HT1080 (cell line): ENCODE measurements at places on chromosomes 11 and 22. TPM values are rescaled to one million over a fixed set of nuclear protein-coding genes. Genes with fewer than 3 reads are reported as not detected.

DNA sequence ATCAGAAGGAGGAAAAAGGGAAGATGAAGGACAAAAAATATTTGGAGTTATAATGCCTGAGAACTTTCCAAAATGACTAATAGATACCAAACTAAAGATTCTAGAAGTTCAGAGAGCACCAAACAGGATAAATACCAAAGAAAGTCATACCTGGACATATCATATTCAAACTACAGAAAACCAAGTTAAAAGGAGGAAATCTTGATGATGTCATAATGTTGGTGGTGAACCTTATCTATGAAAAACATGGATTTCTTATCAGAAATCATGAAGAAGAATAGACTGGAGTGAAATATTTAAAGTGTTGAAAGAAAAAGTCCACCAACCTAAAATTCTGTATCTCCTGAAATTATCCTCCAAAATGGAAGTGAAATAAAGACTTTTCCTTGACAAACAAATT, 389.2 kb downstream of the JRKL start:
- DNase-seq: no peak

GRCh38 chr11:95308512-95309035, 77.6 kb upstream of the SESN3 start:
- DNase-seq: peak; percentile 3

DNA sequence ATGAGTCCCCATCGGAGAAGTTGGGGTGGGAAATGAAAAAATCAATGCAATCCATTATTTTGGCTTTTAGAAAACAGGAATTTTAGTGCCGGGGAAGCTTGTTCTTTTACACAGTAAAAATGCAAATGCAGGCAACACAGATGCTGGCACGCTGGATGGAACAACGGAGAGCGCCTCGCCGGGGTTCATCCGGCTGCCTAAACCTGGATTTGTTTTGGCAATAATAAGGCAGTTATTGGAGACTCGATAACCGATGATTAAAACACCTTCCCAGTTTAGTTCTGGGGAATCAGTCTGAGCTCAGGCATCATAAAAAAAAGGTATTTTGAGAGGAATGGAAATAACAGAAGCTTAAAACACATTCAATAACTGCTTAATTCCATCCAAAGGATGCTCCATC, 2.9 kb downstream of the DSCAML1 start:
- no peak for DNase-seq

- DNase-seq: no peak
These were observed at the start of gene UCP2 for GRCh38 chr11:73982595-73982989. Gene UCP2, minus strand, starts transcription at chr11:73982843. Its CDS starts 4,465 bp downstream, at chr11:73978378.

DNA sequence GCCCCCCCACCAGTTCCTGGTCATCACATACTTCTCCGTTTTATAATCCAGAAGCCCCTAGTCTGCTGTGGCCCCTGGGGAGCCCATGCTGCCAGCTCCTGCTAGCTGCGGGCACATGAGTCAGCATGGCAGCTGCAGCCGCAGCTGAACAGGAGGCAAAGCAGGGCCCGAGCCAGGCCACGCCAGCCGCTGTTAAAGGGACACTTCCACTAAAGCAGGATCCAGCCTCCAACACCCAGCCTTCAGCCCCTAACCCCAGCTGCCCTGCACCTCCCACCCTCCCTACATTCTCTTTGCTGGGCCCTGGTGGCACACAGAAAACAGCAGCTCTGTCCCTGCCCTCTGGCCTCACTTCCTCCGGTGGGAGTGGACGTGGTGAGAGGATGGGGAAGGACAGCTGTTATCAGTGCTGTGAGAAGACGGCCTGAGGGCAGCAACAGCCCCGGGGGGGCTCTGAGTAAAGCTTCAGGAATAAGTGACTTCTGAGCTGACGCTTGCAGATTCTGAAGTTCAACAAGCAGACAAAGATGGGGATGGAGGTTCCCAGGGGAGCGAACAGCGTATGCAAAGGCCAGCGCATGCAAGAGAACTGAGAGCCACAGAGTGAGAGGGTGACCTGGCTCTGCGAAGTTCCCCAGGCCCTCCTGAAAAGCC, 688 bp upstream of the LRRC74B start:
- DNase-seq: peak; percentile 68

DNA sequence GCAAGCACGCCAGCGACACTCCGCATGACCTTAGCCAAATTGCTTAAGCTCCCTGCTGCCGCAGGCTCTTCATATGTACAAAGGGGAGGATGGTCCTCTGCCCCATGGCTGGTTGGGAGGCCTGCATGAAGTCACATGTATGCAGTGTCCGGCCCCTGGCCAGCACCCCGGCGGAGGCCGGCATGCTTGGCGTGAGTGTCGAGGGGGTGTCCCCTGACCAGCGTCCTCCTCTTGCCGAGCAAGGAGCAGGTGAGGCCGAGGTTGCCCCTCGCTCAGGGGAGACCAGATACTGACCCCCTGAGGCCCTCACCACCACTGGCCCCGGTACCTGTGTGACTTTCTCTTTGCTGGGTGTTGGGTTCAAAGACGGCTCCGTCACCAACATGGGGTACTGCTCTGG, 50.2 kb downstream of the DHCR7 start:
- DNase-seq: no peak

GRCh38 chr11:75384438-75385080, 14.8 kb upstream of the RPS3 start:
- no peak for DNase-seq

Gene C11orf87
- 0.02 TPM in 1 of 2 replicates, not detected in the other for total RNA-seq

GRCh38 chr11:113265362-113265761, 49.0 kb upstream of the TTC12 start:
- no peak for DNase-seq

DNA sequence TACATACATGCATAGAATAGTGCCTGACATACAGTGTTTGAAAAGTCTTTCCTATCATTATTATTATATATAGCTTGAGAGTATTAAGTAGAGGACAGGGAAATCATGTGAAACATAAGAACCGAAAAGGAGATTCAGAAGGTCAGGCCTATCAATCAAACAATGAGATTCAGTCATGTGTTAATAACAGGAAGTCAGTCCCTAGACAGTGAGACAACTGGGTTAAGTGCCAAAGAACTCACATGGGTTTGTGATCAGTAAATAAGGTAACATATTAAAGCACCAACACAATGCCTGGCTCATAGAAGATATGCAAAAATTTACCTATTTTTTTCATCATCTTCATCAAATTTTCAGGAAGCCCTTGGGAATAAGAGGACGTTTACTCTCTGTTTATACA, 174.3 kb upstream of the FAT3 start:
- no peak for DNase-seq

- DNase-seq: no peak
These were observed 21.9 kb downstream of the ZMAT5 start for GRCh38 chr22:29744902-29745301.

DNA sequence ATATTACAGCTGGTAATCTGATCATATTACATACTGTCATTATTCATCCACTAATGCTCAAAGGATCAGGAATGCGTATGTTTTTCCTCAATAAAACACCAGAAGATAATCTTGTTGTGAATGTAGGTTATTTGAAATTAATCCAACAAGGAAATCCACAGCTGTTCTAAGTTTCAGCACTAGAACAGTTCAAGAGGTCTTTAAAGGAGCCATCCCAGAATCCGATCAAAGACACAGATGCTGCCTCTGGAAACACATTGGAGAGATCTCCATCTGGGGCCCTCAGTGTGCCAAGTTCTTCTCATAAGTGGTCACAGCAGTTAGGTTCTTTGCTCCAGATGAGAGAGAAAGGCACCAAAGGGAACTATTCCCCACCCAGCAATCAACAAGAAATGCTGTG, 1955.1 kb upstream of the RAG2 start:
- DNase-seq: no peak

DNA sequence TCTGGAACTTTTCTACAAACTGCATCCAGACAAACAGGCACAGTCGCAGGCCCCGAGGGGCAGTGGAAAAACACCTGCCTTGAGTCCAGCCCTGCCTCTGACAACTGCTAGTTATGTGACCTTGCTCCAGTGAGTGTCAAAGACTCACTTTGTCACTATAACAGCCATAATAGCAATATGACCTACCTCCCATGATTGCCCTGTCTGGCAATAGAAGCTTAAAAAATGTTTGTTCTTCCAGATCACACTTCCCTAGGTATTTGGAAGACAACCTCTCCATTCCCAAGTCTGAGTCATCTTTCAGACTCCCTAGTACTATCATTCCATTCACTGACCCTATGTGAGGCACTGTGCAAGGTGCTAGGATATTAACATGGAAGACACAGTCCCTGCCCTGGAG, 74.5 kb downstream of the RPL27A start:
- DNase-seq: peak; percentile 39

- DNase-seq: no peak
These were observed 269.9 kb downstream of the TBC1D22A start for GRCh38 chr22:47032091-47032943.

Gene ZNF202
- total RNA-seq: 9.7 and 11.3 TPM in 2 replicates

GRCh38 chr11:93895106-93895862, 44.9 kb upstream of the VSTM5 start:
- peak; percentile 48 for DNase-seq

Gene KLHDC7B
- total RNA-seq: not detected in 2 replicates

DNA sequence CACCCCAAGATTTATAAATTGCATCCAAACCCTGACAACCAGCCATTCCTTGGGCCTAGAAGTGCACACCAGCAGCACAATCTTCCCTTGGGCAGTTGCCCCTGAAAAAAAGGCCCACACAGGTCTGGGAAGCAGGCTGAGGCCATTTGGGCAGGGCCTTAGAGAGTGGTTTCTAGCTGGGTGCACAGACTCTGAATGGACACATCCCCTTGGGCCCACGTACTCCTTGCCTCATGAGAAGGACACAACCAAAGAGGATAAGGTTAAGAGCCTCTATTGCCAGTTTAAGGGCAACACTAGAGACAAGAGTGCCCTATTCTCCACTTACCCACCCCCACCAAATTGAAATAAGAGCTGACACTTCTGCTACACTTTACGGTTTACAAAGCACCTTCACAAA, 933 bp upstream of the PANX3 start:
- no peak for DNase-seq

DNA sequence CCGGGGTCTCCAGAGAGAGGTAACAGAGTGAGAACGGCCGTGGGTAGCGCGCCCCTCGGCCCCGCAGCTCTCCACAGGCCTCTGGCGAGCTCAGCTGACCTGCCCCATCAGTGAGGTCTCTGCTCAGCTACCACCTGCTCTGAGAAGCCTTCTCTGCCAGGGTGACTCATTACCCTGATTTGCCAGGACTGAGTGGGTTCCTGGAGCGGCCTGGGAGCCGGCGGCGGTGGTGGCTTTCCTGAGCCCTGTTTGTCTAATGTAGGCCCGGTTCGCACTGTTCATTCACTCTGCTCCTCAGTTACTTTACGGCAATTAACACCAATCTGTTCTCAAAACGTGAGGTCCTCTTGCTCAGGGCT, 351.0 kb upstream of the B3GAT1 start:
- DNase-seq: no peak

- DNase-seq: no peak
These were observed 13.8 kb downstream of the FADS2 start for GRCh38 chr11:61841636-61842527.

GRCh38 chr11:67499808-67500483, 5.2 kb downstream of the PITPNM1 start:
- DNase-seq: no peak

Gene OR5A1
- not detected in 2 replicates for total RNA-seq

GRCh38 chr22:46652081-46652846, 32.1 kb downstream of the GRAMD4 start:
- DNase-seq: no peak

- DNase-seq: no peak
These were observed 1.6 kb downstream of the APLP2 start for GRCh38 chr11:130071211-130071712.

Gene ANO9
- total RNA-seq: not detected in 2 replicates

- DNase-seq: peak; percentile 67
These were observed 341.7 kb upstream of the MTNR1B start for GRCh38 chr11:92627615-92628256.

Gene ZNF214
- 0.03 TPM in 1 of 2 replicates, not detected in the other for total RNA-seq

GRCh38 chr11:34585304-34585734, 35.6 kb upstream of the EHF start:
- no peak for DNase-seq

GRCh38 chr11:9250139-9250582, 15.0 kb downstream of the DENND5A start:
- DNase-seq: no peak

Gene GAL3ST3
- total RNA-seq: not detected in 2 replicates

Gene USP2
- total RNA-seq: 0.20 and 1.0 TPM in 2 replicates

- DNase-seq: no peak
These were observed 77.9 kb downstream of the ST3GAL4 start for GRCh38 chr11:126433244-126433846.

GRCh38 chr11:561148-562003, 606 bp downstream of the RASSF7 start:
- DNase-seq: peak; percentile 41

- no peak for DNase-seq
These were observed 183.1 kb downstream of the NAV2 start for GRCh38 chr11:19895776-19896175.

Gene ZNF215
- total RNA-seq: not detected in 2 replicates

DNA sequence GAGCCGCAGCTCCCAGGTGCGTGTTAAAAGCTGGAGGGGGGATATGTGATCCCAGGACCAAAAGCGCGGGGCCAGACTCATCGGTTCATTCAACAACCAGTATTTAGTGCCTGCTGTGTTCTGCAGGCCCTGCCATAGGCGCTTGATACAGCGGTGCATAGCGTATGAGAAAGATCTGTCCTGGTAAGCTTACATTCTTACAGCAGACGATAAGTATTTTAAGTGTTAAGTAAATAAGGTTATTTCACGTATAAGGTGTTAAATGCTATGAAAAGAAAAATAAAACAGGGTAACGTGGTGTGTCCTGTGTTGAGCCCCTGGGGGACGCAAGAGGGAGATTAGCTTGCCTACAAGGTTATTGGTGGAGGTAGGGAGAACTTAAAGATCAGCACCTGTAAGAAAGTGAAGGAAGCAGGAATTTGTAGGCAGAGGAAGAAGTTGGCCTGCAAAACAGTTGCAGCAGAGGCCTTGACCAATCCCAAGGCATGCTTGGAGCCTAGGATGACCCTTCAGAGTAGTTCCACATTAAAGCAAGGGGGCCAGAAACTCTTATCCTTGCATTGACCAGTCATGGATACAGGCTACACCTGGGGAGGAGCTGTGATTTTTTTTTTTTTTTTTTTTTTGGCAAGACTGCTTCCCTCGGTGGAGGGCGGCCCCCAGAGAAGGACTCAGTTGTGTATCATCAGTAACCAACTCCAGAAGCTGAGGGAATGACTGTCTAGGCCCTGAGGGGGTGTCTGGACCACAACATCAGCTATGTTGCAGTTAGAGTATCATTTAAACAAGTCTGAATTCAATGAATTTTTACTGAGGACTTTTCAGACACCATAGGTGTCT, 487 bp upstream of the LIPT2 start:
- peak; percentile 78 for DNase-seq

Gene CHID1
- 25.9 and 43.4 TPM in 2 replicates for total RNA-seq

Gene ADM2
- total RNA-seq: 0.67 and 0.79 TPM in 2 replicates
